ENCODE measurements at places on chromosomes 16 and 17.

DNA sequence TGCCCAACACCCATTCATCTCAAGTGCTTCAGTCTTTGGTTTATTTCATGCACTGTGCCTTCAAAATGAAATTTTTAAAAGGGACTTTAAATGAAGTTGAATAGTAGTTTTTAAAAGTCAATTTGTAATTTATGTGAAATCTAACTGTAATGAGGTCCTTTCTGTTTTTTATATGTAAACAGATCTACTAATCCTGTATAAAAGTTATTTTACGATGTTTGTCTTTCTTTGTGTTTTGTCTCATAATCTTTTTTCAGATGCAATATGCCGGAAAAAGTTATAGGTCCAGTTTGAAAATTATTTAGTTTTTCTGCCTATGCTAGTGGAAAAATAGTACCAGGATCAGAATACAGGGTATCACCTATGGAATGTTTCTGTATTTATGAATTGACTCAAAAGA is 8.7 kb upstream of the GOSR1 start:
- DNase-seq = no peak

DNA sequence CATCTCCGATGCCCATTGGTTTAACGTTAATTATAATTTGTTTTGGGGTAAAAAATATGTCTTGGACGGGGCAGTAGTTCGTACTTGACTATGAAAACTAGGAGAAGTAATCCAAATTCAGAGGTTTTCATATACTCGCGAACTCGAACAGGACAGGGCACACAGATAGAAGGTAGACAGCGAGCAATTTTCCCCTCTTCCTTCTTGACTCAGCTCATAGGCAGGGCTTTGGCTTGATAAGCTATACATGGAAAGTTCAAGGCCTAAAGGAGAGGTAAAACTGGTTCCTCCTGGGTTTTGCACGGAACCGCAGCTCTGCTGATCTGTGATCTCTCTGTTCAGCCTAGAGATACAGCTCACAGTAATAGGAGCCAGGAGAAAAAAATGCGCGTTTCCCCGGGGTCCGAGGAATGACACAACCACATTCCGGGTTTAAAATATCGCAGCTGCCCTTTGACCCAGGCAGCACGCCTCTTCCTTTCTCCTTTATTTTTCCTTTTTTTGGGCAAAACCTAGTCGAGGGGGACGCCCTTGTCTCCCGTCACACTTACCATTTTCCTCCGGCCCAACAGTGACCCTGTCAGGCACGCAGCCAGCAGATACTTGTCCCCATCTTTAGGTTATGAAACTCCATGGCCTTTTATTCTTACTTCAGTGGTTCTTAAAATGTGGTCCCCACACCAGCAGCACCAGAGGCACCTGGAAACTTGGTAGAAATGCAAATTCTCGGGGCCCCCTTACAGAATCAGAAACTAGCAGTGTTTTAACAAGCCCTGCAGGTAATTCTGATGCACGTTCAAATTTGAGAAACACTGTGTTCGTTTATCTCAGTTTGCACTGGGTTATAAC is 1.7 kb upstream of the LASP1 start:
- DNase-seq = peak; percentile 46

GRCh38 chr16:52451971-52452421 is 94.9 kb downstream of the TOX3 start:
- no peak for DNase-seq

DNA sequence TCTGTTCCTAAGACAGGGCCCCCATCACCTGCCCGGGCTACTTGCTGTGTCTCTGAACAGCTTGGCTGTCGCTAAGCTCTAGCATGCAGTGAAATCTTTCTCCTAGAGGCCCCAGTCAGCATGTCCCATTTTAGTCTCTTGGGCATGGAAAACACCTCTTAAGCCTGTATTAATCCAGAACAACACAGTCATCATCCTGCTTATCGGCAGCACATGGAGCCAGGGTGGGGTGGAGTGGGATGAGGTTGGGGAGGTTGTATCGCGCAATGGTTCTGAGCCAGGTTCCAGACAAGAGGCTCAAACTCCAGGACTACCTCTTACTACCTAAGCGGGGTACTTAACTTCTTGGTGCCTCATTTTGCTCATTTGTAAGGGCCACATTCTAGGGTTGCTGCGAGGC is 7.8 kb downstream of the ST6GALNAC2 start:
- DNase-seq = no peak

- no peak for DNase-seq
These were observed 1.2 kb downstream of the COASY start for GRCh38 chr17:42563143-42563509.

DNA sequence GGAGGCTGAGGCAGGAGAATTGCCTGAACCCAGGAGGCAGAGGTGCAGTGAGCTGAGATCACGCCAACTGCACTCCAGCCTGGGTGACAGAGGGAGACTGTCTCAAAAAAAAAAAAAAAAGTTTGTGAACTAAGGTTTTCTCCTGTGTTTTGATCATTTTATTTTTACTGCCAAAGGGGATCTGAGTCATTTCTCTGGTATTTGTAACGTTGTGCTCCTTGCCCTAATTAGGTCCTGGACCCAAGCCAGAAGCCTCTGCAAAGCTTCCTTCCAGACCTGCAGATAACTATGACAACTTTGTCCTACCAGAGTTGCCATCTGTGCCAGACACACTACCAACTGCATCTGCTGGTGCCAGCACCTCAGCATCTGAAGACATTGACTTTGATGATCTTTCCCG is 32.1 kb downstream of the IST1 start:
- DNase-seq = peak; percentile 11

DNA sequence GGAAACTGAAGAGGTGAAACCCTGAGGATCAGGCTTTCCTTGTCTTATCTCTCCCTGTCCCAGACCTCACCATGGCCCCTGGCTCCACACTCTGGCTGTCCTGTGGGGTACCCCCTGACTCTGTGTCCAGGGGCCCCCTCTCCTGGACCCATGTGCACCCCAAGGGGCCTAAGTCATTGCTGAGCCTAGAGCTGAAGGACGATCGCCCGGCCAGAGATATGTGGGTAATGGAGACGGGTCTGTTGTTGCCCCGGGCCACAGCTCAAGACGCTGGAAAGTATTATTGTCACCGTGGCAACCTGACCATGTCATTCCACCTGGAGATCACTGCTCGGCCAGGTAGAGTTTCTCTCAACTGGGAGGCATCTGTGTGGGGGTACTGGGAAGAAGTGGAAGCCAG is 1.4 kb downstream of the CD19 start:
- DNase-seq = no peak

DNA sequence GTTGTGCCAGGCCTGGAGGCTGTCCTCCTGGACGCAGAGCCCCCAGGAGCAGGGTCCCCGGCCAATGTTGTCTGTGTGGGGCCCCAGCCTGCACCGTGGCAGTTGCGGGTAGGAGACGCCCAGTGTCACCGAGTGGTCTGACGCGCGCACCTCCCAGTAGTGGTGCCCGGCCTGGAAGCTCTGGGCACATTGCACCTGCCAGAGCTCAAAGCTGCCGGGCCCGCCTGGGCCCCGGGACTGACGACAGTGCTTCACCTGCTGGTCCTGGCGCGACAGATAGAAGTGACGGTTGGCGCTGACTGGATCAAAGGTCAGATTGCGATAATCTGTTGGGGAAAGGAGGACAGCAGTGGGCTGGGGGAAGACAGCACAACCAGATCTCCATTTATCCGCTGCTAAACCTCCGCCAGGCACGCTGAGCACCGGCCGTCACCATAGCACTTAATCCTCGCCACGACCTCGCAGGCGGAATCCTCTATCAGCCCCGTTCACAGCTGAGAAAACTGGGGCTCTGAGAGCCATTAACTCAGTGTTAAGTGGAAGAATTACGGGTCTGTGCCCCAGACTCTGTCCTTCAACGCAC is 5.6 kb downstream of the TRIM65 start:
- DNase-seq = no peak

- DNase-seq = peak; percentile 51
These were observed 13.2 kb downstream of the IL4R start for GRCh38 chr16:27326738-27327585.

GRCh38 chr17:41339571-41340172 is 11.0 kb downstream of the KRT33A start:
- no peak for DNase-seq

DNA sequence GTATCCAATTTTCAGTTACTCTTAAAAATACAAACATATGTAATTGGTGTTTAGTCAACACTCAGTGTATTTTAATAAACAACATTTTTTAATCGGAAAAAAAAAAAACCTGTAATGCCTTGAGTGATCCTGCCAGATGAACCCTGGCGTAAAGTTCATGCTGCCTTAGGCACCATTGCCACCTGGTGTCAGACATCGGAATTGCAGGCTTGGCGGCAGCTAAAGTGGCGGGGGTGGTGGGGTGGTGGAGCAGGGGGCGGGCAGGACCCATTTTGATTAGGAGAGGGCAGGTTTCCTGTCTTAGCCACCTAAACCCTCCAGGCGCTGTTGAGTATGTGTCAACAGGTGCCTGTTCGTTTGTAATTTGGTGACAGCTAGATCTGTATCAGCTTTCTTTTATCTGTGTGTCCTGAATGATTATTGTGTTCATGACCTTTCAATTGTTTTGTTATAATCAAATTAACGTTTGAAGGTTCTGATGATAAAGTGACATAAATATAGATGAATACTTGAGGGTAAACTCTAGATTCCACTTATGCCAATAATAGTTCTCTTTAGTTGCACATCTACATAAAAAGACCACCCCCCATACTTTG is 588.7 kb downstream of the CDH13 start:
- no peak for DNase-seq

GRCh38 chr16:47477679-47478078 is 16.5 kb downstream of the PHKB start:
- DNase-seq = no peak

GRCh38 chr17:18921912-18922451 is 30.0 kb upstream of the SLC5A10 start:
- no peak for DNase-seq

- peak; percentile 30 for DNase-seq
These were observed 155.3 kb downstream of the PITPNC1 start for GRCh38 chr17:67532326-67532871.

DNA sequence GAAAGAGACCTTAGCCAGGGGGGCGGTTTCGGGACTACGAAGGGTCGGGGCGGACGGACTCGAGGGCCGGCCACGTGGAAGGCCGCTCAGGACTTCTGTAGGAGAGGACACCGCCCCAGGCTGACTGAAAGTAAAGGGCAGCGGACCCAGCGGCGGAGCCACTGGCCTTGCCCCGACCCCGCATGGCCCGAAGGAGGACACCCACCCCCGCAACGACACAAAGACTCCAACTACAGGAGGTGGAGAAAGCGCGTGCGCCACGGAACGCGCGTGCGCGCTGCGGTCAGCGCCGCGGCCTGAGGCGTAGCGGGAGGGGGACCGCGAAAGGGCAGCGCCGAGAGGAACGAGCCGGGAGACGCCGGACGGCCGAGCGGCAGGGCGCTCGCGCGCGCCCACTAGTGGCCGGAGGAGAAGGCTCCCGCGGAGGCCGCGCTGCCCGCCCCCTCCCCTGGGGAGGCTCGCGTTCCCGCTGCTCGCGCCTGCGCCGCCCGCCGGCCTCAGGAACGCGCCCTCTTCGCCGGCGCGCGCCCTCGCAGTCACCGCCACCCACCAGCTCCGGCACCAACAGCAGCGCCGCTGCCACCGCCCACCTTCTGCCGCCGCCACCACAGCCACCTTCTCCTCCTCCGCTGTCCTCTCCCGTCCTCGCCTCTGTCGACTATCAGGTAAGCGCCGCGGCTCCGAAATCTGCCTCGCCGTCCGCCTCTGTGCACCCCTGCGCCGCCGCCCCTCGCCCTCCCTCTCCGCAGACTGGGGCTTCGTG is at the start of gene MAPT:
MAPT (plus strand) TSS at position 533 of the 763 bp plus-strand sequence. CDS start 67,784 bp downstream, outside the sequence.
- DNase-seq = peak; percentile 97

DNA sequence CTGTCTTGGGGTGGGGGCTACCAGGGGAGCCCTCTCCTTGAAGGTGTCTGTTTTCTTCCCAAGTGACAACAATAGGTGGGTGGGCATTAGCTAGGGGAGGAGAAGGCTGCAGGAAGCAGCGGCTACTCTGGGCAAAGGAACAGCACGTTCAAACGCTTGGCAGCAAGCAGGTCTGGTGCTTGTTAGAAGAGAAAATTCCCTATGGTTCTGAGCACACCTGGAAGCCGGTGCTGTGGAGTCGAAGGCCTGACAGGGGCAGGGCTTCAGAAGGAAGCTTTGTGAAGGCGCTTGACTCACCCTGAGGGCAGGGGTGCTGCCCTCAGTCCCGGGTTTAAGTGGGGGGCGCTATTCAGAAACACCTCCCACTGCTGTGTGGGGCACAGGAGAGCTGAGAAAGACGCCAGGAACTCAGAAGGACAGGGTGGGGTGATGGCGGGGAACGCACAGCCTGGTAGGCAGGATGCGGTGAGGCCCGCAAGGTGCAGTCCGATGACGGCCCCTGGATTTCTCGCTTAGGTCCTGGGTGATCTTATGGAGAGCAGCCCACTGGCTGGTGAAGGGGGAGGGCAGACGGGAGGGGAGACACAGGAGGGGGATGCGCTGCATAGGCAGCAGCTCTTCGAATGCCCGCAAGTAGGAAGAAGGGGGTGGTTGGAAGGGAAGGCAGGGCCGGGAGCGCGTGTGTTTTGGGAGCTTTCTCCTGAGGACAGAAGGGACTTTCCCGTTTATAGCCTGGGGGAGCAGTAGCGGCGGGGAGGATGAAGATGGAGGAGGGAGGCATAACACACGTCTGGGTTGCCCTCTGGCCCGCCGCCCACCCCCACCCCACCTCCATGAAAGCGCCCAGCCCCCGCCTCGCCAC is 3.2 kb downstream of the GJD3 start:
- no peak for DNase-seq

GRCh38 chr16:81841722-81842121 is 62.6 kb downstream of the PLCG2 start:
- no peak for DNase-seq

- DNase-seq = no peak
These were observed 85.7 kb downstream of the NOG start for GRCh38 chr17:56679115-56679776.

GRCh38 chr16:85239871-85240270 is 127.6 kb upstream of the CIBAR2 start:
- no peak for DNase-seq

DNA sequence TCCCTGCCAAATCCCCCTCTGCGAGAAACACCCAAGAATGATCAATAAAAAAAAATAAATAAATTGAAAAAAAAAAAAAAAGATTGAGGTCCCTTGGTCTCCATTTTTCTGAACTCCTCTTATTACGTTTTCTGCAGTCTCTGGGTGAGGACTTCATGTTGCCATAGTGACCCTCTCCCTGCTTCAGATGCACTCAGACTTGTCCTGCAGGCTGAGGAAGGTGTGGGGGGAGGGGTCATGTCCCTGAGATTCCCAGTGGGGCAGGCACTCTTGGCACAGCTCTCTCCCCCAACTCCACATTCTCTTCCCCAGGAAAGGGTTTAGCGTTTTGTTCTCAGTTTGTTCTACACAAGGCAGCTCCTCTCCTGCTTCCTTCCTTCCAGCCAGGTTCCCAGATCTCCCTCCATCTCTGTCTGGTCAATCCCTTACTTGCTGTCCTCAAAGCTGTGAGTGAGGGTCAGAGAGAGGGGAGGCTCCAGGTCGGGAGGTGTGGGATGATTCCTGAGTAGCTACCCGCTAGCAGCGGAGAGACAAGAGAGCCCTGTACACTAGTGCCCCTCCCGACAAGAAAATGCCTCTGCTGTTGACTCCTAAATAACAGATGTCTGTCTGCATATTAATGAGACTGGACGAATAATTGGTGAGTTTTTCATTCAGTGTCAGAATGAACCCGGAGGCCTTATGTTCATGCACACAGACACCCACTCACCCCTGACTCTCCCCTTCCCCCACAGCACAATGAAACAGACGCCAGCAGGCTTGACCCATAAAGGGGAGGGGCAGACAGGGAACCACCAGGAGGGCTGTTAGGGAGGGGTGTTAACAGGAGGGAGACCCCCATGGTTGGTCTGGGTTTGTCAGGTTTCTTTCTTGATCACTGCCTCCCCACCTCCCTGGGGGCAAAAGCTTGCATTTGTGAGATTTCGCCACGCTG is 9.2 kb downstream of the RND2 start:
- DNase-seq = no peak

- DNase-seq = peak; percentile 6
These were observed 23.7 kb downstream of the CLEC3A start for GRCh38 chr16:78045865-78046581.
